CD4-positive, CD25-positive, alpha-beta regulatory T cell (primary cell): ENCODE measurements at places on chromosomes 3 and 15. TPM values are rescaled to one million over a fixed set of nuclear protein-coding genes. Genes with fewer than 3 reads are reported as not detected.

DNA sequence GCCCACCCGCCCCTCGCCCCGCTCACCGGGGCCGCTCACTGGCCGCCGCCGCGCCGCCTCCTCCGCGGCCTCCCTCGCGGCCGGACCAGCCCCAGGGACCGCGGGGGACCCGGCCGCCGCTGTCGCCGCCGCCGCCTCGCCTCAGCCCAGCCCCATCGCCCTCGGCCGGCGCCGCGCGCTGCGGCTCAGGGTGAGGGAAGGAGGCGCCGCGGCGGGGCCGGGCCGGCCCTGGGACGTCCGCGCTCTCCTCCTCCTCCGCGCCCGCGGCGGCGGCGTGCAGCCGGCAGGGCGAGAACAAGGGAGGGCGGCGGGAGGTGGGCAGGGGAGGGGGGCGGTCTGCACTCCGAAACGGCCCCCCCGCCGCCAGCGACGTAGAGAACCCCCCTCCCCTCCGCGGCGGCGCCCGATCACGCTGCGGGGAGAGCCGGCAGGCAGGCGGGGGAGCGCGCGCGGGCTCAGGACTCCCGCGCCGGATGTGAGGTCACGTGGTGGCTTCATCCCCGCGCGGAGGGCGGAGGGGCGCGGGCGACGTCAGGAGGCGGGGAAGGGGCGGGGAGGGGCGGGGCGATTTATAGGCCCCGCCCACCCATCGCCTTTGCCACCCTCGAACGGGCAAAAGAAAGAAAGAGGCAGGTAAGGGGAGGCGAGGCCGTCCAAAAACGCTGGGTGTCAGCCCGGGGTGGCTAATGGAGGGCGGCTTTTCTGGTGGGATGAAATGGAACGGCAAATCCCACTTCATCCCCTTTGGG is at the start of gene ATP13A3:
ATP13A3 (minus strand) TSS at position 463 of the 749 bp plus-strand sequence. CDS start 24,812 bp downstream, outside the sequence.
- no peaks in the 10 kb centered on the region for H3K27me3 ChIP-seq
- H3K4me1 ChIP-seq = peaks cover 47% of the 10 kb centered on the region
- H3K36me3 ChIP-seq = no peaks in the 10 kb centered on the region

DNA sequence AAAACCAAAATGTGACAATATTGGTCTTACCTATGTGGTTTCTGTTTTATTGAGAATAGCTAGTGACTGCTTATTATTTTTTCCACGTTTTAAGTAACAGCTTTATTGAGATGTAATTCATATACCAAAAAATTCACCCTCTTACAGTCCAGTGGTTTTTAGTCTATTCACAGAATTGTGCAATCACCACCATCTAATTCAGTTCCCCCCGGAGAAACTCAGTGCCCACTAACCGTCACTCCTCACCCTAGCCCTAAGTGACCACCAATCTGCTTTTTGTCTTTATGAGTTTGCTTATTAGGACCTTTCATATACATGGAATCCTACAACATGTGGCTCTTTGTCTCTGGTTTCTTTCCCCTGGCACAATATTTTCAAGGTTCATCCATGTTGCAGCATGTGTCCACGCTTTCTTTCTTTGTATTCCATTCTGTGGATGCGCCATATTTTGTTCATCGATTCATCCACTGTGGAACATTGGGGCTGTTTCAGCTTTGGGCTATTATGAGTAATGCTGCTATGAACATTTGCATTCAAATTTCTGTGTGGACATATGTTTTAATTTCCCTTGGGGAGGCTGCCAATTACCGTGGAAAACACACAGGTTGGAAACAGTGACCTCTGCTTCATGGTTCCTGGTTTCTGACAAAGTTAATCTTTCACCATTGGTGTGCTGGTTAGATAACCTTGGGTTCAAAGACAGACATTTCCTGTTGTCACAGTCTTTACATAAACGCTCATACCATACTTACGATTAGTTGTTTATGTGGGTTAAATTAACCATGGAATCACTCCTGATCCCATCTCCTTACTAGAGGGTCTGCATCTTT is 3.2 kb upstream of the BCL2L10 start:
- H3K27me3 ChIP-seq = no peaks in the 10 kb centered on the region
- no peaks in the 10 kb centered on the region for H3K36me3 ChIP-seq
- peaks cover 9% of the 10 kb centered on the region for H3K4me1 ChIP-seq
- DNase-seq = no peak
- no peak overlapping the region for H3K4me3 ChIP-seq

STRIT1 gene
- total RNA-seq = not detected

BTLA gene
- total RNA-seq = 7.1 TPM

ZKSCAN7 gene
- 1.2 TPM for total RNA-seq
